Epithelial cell of prostate (primary cell): ENCODE measurements at places on chromosomes 4 and X.

DNA sequence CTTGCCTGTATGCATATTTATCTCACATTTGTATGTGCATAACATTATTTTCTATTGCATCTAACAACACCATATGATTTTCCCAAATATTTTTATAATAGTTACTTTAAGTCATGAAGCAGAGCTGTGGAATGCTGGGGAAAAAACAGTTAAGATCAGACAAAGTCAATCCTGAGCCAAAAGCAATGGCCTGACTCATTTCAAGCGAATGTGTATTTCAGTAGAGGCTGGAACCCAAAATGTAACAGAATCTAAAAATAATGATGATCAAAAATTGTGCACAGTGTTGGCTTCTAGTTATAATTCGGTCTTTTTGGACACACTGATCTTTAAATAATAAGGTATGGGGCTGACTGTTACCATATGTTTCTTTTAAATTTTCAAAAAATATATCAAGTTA lies 516.2 kb upstream of the ADGRL3 start:
- DNase-seq: no peak

GRCh38 chr4:114547340-114548134 lies 51.1 kb upstream of the UGT8 start:
- no peak for DNase-seq

- no peak for DNase-seq
These were observed 9.7 kb upstream of the NAT8L start for GRCh38 chr4:2049381-2049780.

- DNase-seq: no peak
These were observed 127.6 kb downstream of the EIF4E start for GRCh38 chr4:98801259-98801725.

GRCh38 chrX:55907968-55908607 lies 190.5 kb downstream of the RRAGB start:
- no peak for DNase-seq

DNA sequence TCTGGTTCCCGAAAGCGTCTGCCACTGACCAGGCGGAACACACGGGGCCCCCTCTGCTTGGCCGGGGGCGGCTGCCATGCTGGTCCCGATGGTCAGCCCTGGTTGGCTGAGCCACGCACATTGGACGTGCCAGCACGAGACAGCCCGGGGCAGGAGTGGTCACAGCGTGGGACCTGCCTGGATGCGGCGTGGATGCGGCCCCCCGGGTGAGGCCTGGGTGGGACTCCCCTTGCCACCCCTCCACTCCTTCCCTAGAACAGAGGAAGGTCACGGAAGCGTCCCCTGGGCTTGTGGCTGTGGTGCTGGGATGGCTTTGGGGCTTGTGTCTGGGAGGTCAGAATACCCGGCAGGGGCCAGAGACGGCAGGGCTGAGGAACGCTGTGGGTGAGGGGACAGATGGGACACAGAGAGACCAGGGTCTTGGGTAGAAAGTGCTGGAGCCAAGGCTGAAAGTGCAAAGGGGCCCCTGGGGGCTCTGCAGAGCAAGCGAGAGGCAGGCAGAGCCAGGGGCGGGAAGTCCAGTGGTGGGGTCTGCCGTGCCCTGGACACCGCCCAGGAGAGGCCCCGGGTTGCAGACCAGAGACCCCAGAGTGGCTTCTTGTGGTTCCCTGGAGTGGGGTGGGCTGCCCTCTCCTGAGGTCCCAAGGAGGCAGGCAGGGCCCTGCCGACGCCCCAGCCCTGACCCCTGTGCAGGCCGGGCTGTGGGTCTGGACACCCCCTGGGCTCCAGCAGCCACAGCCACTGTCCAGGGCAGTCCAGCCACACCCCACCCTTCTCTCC lies 8.6 kb upstream of the CPLX1 start:
- DNase-seq: no peak

DNA sequence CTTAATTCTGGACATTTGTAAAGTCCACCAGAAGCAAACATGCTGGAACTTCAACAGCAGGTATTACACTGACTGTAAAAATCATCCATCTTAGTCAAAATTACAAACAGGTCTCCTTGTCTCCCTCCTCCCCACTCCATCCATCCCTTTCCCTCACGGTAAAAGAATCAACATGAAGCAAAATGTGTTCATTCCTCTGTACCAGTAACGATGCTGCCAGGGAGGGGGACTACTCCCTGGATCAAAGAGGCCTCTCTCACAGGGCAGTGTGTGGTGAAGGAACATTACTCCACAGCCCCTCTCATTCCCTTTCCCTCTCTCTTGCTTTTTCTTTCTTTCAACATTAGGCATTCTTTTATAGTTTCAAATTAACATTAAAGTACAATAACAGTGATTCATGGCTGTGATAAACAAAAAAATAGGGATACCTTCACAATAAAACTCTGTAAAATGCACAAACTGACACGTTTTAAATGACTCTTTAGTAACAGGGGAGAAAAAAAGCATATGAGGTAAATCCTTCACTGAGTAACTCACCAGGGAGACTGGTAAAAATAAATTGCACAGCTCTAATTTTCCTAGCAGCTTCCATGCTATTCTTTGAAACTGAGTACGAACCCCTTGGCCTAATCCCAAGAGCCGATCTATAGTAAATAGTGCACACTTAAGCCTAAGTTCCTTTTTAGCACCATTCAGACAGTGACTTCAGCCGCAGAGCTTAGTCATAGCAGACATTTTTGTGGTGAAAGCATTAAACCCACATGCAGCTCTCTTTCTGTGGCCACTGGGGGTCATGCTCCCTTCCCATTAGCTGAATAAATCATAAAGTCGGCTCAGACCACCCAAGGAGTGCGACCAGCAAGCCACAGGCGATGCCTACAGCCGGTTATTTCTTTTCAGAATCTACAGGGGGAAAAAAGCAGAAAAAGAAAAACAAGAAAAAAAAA lies 215.6 kb upstream of the GYPA start:
- peak; percentile 52 for DNase-seq

GRCh38 chrX:18436017-18436416 lies 10.6 kb downstream of the CDKL5 start:
- DNase-seq: no peak

GRCh38 chrX:72141372-72142004 lies 9.8 kb upstream of the RTL5 start:
- no peak for DNase-seq

- no peak for DNase-seq
These were observed 58.5 kb upstream of the CLCN4 start for GRCh38 chrX:10098270-10098713.

DNA sequence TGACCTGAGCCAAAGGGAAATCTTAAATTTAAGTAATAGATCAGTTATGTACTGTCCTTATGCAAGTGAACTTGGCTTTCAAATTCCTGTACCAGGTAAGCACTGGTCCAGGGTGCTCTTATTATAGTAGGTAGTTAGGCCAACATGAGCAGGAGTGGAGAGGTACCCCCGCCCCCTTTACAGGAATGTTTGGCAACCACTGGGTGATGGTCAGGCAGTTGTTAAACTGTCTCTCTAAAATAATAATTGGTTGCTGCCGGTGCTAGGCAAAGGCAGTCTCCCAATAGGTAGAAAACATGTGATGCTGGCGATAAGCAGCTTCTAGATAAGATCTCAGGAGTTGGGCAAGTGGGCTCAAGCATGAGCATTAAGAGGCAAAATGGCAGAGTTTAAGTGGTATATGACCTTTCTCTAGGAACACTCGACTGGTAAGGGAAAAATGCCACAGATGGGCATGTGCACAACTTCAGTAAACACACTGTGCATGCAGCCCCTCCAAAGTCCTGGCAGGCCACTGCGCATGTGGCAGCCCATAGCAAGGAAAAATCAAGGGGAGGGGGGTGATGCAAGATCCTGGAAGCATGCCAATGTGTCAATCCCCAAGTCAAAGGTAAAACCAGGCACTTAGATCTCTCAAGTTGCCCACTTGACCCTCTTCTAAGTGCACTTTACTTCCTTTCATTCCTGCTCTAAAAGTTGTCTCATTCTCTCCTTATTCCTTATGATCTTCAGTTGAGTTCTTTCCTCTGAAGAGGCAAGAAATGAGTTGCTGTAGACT lies 1239.7 kb downstream of the C4orf33 start:
- DNase-seq: no peak

DNA sequence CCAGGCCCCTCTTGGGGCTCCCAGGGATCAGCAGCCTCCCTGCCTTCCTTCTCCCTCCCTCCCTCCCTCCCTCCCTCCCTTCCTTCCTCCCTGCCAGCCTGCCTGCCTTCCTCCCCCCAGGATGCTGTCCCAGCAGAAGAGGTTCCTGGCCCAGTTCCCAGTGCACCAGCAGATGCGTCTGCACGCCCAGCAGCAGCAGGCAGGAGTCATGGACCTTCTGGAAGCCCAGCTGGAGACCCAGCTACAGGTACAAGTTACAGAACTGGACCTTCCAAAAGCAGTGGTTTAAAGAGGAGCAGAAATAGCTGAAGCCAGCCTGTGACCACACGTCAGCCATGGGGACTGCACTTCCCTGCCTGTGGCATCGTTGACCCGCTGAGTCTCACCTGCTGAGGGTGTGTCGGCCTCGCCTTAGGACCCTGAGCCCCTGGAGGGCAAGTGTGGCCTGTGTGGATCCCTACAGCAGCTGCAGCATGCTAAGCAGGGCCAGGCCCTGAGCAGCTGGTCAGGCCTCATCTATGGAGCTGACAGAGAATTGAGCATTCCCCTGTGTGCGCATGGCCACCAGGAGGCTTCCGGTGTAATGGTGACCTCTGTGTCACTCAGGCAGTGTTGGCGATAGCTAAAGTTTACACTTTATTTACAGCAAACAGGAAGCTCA lies 84.7 kb downstream of the CRMP1 start:
- DNase-seq: no peak

DNA sequence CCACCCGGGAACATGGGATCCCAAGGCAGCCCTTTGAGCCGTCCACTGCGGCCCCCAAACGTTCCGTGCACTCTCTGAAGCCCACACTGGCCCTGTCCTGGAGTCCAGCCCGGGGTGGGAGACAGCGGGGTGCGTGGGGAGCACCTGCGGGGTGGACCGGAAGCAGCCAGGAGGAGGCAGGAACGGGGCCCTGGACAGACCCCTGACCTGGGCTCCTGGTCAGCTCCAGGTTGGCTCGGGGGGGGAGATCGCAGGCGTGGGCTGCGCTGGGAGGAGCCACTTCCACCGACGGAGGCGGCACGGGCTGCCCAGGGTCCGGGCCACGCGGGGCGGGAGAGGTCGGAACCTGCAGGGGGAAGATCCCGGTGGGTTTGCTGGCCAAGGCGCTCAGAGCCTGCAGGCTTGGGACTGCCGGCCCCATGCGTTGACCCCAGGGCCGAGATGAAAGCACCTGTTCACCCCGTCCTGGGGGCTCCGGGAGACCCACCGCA lies 5.7 kb upstream of the PLCXD1 start:
- no peak for DNase-seq

GRCh38 chrX:24879679-24880078 lies 136.1 kb downstream of the ARX start:
- DNase-seq: no peak

DNA sequence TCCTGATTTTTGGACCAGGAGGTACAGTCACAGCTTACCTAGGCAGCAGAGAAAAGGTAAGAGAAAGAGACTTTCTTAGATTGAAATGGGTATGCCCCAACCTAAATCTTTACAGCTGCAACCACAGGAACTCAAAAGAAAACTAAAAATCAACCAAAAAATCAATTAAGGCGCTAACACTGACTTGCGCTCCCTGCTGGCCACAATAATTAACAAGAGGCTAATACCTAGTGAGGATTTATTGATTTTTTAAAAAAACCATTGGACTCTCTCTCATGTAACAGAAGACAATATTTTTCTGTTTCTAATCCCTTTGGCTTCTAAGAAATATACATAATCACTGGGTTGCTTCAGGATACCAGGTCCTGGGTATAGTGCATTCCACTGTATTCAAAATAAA lies 153.9 kb upstream of the TENM3 start:
- DNase-seq: no peak

DNA sequence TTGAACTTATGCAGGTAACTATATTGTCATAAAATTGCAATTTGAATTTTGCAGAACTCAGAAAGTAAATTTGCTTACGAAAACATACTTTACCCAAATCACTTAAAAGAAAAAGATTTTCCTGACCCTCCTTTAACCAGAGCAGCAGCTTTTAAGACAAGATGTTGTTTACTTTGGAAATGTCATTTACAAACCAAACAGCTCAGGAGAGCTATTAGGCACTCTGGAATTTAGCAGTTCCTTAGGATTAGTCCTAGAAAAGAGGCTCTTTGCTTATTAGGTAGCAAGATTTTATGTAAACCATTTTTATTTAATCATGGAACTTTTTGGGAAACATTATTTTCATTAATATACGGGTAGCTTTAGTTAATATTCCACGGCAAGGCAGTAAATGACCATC lies 765.7 kb upstream of the POU3F4 start:
- no peak for DNase-seq

GRCh38 chr4:172055498-172055897 lies 242.3 kb downstream of the GALNTL6 start:
- DNase-seq: no peak

- DNase-seq: no peak
These were observed 35.4 kb downstream of the CEP44 start for GRCh38 chr4:174318829-174319764.

GRCh38 chrX:110448459-110448858 lies 89.8 kb downstream of the RTL9 start:
- no peak for DNase-seq

- DNase-seq: no peak
These were observed 24.2 kb downstream of the CHST7 start for GRCh38 chrX:46597771-46598170.

DNA sequence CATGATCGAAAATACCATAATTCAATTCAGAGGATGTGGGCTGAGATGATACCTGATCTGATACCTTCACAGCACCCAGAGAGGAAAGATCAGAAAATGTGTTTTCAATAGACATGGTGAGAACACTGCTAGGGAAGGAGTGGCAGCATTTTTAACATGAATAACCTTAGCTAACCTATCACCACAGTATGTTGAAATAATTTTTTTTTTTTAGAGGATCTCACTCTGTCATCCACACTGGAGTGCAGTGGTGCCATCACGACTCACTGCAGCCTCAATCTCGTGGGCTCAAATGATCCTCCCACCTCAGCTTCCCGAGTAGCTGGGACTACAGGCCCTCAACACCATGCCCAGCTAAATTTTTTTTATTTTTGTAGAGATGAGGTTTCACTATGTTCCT lies 90.5 kb upstream of the RAPGEF2 start:
- peak; percentile 51 for DNase-seq

DNA sequence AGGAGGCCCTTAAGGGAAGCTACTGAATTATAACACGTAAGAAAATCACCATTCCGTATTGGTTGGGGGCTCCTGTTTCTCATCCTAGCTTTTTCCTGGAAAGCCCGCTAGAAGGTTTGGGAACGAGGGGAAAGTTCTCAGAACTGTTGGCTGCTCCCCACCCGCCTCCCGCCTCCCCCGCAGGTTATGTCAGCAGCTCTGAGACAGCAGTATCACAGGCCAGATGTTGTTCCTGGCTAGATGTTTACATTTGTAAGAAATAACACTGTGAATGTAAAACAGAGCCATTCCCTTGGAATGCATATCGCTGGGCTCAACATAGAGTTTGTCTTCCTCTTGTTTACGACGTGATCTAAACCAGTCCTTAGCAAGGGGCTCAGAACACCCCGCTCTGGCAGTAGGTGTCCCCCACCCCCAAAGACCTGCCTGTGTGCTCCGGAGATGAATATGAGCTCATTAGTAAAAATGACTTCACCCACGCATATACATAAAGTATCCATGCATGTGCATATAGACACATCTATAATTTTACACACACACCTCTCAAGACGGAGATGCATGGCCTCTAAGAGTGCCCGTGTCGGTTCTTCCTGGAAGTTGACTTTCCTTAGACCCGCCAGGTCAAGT lies 6.9 kb upstream of the MSANTD1 start:
- DNase-seq: no peak
